WERI-Rb-1 (cell line): ENCODE measurements at places on chromosomes 1 and 21.

GRCh38 chr1:156705321-156705917, at the start of gene CRABP2:
Gene CRABP2 (minus strand): TSS chr1:156705583. CDS start chr1:156705446, 137 bp downstream.
- DNase-seq, result peak; percentile 94

DNA sequence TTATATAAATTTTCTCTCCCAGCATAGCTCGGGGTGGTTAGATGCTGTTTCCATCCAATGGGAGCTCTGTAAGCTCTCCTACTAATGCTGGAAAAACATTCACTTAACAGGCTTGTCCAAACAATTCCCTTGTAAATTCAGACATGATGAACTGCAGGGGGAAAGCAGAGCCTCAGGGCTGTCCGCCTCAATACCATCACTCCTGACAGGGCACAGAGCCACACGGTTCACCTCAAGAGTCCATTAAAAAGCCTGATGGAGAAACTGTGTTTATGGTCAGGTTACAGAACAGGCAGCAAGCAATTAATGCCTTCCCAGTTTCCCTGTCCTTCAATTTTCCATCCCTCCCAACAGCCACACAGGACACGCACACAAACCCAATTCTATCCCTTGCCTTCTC, 171.0 kb downstream of the BRINP2 start:
- no peak for DNase-seq

DNA sequence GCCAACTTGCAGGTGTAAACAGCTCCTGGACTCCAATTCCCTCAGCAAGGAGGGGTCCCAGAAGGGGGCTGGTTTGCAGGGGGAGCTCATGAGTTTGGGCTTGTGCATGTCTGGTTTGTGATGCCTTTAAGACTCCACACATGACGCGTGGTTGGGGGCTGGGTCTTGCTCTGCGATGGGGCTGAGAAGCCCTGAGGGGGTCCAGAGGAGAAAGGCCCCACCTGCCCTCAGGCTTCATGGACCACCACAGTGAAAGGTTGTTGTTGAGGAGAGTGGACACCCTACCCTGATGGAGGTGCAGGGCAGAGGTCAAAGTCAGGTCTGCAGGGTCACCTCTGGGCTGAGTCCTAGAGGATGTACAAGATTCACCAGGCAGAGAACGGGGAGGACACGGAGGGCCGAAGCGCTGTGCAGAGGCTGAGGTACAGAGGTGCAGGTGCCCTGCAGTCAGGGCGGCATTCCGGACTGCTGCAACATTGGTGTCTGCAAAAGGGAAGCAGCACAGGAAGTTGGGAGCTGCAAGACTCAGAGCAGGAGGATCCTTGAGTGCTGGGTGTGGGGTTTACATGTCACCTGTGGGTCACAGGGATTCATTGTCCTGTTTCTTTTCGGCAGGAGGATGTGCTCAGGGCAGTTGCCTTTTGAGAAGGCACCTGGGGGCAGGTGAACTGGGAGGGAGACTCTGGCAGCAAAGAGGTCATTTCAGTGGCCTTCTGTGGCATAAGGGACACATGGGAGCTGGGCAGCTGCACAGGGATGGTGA, 399.4 kb downstream of the PTPRU start:
- DNase-seq, result no peak

DNA sequence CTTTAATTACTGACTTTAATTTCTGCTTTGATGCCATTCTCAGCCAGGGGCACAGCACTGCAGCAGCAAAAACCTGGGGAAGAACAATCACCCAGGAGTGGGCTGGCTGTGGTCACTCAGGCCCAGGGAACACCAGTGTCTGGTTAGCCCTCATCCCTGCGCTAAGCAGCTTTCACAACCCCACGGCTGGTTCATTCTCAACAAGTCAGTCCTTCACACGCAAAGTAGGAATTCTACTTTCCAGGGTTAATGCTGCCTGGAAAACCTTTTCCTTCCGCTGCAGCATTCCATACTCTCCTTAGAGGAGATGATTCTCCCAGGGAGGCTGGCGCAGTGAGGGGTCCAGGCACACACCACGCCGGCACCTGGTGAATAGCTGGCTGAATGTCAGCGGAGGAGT, 24.3 kb upstream of the KCNE1 start:
- DNase-seq, result peak; percentile 65

GRCh38 chr1:217149791-217150190, 426.6 kb upstream of the ESRRG start:
- no peak for DNase-seq
